Stimulated activated CD4-positive, alpha-beta T cell treated with anti-CD3 and anti-CD28 coated beads, Interleukin-4, amount 100 ng/mL, for 24 hours (primary cell): ENCODE measurements at places on chromosomes 1 and 21.

DNA sequence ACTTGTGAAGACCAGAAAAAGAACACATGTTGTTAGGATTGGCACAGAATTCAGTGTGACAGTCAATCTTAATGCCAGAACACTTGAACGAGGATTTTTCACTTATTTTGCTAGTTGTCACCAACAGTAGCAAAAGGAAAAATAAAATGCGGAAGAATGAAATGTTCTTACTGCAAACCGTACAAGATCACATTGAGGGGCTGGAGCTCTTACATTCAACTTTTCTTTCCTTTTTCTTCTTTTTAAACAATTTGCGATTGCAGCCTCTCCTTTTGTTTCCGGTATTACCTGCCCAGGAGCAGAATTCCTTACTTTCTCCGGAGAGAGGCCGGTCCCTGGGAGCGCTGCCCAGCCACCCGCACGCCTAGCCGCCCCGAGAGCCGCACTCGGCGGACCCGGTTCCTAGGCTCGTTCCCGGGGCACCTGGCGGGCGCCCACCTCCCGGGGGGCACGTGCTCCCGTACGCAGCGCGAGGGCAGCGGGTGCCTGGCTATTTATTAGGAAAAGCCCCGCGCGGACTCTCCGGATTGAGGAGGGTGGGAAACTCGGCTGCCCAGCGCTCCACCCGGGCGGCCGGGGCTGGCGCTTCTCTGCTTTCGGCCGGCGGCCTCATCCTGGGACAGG, 1.2 kb upstream of the CAMTA1 start:
- DNase-seq, result no peak

GRCh38 chr1:198934901-198935305, 296.1 kb downstream of the PTPRC start:
- peak; percentile 42 for DNase-seq

DNA sequence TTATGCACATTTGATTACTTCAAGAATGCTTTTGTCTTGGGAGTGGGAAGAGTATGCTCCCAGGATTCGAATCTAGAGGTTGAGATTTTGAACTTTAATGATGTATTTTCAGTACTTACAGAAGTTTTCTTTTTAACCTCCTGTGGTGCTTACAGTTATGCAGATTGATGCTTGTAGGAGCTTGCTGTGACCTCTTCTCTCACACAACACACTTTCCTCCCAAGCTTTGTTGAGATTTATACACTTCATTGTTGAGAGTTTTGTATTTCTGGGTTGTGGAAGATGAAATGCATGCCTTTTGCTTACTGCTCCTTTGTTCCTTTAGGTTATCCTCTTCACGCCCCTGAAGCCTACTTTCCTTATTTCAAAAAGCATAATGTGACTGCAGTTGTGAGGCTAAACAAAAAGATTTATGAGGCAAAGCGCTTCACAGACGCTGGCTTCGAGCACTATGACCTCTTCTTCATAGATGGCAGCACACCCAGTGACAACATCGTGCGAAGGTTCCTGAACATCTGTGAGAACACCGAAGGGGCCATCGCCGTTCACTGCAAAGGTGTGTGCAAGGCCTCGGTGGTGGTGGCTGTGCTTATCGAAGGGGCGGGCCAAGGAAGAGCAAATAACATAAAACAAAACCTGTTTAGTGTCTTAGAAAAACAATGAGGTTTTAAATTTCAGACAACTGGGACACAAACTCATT, 75.5 kb upstream of the GPR88 start:
- no peak for DNase-seq

DNA sequence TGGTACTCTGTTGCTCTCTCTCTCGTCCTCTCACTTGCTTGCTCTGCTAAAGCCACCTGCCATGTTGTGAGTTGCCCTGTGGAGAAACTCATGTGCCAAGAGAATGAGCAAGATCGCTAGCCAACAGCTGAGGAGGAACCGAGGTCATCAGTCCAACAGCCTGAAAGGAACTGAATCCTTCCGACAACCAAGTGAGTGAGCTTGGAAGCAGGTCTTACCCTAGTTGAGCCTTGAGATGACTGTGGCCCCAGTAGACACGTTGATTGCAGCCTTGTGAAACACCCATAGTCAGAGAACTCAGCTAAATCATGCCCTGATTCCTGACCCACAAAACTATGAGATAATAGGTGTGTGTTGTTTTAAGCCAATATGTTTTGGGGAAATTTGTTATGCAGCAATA, 48.1 kb upstream of the BACH1 start:
- no peak for DNase-seq

- DNase-seq, result no peak
Measured at GRCh38 chr1:77044133-77044849, 174.9 kb downstream of the PIGK start.

DNA sequence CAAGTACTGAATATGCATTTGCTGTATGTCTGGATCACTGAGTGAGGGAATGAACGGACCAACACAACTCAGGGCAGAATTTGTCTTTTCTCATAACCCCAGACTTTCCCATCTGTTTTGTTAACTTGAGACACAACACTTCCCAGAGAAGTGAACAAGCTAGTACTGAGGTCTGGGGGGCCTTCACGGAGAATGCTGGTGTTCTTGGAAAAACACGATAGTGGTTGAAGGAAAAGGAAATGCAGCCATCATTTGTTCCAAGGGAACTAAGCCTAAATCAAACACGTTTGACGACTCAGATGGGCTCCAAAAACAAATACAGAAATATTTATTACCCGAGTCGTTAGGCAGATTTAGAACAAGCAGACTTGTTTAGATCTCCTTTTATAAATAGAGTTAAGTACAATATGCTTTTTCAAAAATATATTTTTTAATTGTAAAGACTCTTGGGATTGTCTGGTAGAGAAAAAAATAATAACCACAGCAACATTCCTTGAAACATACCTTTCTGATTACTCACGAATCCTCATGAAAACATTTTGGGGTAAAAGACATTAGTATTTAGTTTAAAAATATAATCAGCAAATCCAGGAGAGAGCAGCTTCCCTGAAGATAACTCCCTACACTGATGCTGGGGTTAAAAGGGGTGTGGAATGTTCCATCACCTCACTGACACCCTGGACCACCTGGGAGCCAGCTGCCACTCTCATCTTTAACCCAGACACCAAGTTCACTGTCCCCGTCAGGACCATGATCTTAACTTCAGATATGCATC, 427.7 kb upstream of the RUNX1 start:
- no peak for DNase-seq

DNA sequence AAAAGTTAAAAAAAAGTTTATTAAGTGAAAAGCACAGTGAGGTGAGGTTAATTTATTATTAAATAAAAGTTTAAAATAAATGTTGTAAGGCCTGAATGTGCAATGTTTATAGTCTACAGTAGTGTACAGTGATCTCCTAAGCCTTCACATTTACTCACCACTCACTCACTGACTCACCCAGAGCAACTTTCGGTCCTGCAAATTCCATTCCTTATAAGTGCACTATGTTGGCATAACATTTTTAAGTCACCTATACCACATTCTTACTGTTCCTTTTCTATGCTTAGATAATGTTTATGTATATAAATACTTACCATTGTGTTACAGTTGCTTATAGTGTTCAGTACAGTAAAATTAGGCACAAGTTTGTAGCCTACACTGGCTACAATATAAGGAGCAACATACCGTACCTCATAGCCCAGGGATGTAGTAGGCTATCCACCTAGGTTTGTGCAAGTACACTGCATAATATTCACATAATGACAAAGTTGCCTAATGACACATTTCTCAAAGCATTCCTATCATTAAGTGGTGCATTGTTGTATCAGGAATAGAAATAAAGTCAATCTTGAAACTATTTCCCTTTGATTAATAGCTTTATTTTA, 426.5 kb upstream of the BRINP3 start:
- DNase-seq, result no peak

DNA sequence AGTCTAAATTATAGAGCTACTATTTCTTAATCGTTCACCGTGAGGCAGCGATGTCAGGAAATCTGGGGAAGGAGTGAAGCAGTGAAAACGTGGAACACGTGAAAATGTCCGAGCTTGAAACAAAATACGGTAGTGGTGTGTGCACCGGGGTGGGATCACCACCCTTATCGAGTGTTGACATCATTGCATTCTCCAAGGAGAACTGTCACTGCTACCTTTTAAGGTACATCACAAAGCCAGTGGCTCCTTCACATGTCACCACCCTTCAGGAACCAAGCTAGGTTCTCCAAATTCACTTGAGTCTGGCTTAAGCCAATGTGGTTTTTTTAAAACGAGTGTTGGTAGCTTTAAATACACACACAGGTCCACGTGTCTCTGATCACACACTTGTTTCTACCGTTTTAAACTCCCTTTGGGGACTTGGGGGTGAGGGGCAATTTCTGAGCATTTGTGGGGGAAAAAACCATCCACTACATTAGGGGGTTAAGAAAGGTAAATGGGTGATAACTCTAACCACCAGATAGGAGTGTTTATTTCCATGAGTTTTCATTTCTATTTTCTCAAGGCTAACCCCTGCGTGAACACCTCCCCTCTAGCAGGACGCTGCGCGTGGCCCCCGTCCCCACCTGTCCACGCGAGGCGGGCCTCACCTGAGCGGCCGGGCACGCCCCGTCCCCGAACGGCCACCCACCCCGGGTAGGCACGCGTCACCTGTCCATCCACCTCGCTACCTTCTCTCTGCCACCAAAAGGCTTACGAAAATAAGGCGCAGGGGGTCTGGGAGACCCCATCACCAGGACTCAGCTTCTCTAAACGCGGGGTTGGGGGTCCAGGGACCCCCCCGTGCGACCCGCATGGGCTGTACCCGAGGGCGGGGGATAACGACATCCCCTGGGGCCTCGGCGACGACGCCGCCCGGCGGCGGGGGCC, 978 bp downstream of the PRDM15 start:
- DNase-seq, result peak; percentile 40

DNA sequence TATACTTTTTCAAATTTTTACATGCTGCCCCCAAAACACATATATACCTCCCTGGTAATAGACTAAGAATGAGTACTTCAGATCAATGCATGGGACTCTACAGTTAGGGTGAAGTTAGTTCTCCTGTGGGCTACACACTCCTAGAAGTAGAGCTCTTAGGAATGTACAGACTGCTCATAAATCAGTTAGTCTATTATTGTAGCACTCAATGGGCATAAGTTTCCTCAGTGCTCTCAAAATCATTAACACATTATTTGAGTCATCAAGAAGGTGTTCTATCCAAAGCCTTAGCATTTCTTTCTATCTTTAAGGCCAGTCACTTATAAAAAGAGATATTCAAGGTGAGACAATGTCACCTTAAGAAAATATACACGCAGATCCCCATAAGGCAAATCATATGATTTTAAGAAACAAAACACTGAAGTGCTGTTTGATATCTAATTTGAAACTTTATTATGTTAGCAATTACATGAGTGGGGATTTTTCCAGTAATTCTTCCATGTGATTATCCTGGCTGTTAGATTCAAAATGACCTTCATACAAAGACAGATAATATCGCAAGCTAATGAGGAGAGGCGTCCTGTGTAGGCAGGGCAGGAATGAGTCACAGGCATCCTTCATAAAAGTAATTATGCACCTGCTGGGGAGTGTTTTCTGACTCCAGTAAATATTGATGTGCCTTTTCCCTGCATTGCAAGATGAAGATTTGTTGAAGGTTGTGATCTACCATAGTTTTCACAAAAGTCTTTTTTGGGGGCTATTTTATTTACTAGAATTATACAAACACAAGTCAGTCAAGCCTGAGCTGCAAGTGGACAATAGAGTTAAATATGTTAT, 167.2 kb upstream of the ATP1B1 start:
- DNase-seq, result no peak

GRCh38 chr1:246579818-246580217, 13.6 kb downstream of the CNST start:
- DNase-seq, result no peak
